ENCODE measurements at places on chromosomes 1 and 21.
A peak's percentile ranks its signal among the peaks of the same experiment; 100 is the strongest.

DNA sequence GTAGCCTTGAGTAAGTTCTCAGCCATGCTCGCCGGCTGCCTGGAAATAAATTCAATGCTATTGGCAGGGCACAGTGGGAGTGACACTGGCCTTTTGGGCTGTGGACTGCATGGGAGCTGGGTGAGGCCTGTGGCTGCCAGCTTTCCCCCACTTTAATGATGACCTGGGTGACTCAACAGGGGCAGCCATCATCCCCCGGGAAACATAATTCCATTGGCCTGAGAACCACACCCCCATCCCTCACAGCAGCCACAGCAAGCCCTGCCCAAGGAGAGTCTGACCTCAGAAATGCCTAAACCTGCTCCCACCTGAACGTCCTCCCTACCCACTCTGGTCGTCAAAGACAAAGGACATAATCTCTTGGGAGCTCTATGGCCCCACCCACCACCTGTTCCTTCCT is 384.0 kb downstream of the LTN1 start:
- DNase-seq = no peak

DNA sequence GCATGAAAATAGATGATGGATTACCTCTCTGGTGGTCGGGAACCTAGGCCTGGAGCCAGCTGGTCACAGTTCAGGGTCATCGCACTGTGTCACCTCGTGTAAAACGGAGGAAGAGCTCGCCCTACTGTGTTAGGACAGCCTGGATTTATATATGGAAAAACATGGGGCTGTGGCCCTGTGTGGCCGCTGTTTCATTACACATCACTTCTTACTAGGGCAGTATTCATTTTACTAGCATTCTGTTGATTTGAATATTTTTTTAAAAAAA is 104.5 kb upstream of the COL6A1 start:
- no peak for DNase-seq

- no peak for DNase-seq
Measured at GRCh38 chr1:167707942-167708341, 13.8 kb upstream of the MPZL1 start.

- DNase-seq = peak; percentile 92
Measured at GRCh38 chr1:101238681-101239094, 1.9 kb downstream of the S1PR1 start.

- DNase-seq = no peak
Measured at GRCh38 chr1:173164686-173165085, 42.4 kb downstream of the TNFSF4 start.

- no peak for DNase-seq
Measured at GRCh38 chr1:24567792-24568388, 12.0 kb downstream of the NCMAP start.

- DNase-seq = no peak
Measured at GRCh38 chr21:26405735-26406361, 167.2 kb downstream of the CYYR1 start.

DNA sequence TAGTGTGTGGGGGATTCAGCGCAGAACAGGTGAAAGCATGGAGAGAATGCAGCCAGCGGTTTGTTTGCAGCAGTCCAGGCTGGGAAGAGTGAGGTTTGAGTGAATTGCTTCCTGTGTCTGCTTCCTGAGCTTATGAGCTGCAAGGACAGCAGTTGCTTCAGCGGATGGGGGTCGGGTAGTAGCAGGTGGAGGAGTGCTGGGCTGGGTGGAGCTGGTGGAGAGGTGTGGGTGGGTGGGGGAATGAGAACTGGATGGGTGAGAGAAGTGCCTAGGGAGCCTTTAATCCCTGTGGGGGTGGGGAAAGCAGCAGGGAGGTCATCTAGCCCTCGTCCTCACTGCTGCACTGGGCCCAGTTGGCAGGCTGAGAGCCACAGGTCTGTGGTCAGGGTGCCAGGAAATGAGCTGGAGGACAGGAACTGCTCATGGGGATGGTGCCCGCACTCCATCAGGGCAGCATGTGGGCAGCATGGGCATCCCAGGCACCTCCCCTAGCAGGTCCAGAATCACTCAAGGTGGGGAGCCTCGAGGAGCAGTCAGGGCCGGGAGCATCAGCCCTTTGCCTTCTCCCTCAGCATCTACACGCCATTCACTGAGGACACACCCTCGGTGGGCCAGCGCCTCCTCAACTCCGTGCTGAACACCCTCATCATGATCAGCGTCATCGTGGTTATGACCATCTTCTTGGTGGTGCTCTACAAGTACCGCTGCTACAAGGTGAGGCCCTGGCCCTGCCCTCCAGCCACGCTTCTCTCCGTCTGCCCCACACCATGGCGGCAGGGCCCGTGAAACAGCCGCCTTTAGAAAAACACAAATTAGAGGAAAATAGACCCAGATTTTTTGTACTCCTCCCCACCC is 14.8 kb downstream of the PSEN2 start:
- no peak for DNase-seq
